ENCODE measurements at places on chromosomes 1 and 21.

GRCh38 chr1:109650609-109651008 is 5.3 kb upstream of the GSTM4 start:
- no peak for DNase-seq

GRCh38 chr1:151048645-151049032 is 1.1 kb downstream of the C1orf56 start:
- no peak for DNase-seq

- DNase-seq: no peak
Observed at GRCh38 chr1:17117451-17118265, 1.6 kb downstream of the PADI2 start.

GRCh38 chr1:201026234-201026633 is 2.7 kb upstream of the KIF21B start:
- DNase-seq: no peak

DNA sequence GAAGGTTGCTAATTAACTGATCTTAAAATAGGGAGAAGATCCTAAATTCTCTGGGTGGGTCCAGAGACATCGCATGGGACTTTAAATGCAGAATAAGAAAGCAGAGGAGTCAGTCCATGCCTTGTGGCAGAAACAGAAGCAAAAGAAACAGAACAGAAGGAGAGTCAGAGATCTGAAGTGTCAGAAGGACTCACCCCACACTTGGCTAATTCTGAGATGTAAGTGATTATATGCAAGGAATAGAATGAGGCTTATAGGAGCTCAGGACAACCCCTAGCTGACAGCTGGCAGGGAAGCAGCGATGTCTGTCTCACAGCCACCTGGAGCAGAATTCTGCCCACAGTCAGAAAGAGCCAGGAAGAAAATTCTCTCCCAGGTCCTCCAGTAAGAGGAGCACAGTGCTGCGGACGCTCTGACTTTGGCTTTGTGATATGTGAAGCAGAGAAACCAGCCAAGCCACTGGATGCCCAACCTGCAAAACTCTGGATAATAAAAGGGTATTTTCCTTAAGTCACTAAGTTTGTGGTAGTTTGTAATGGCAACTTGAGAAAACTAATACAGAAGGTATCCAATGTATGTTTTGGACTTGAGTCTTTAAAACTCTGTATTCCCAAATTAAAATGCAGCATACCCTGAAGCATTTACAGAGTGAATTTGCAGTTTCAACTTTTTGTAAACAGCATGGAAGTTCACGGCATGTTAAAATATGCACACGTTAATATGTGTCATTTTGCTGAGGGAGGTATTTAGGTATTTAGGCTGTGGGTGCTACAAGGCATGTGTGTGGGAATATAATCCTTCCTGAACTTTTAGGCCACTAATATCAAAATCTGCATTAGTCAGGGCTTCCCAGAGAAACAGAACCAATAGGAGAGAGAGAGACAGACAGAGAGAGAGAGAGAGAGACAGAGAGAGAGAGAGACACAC is 388.5 kb downstream of the PCP4 start:
- DNase-seq: no peak

- DNase-seq: no peak
Observed at GRCh38 chr1:63200676-63201075, 121.7 kb upstream of the FOXD3 start.

DNA sequence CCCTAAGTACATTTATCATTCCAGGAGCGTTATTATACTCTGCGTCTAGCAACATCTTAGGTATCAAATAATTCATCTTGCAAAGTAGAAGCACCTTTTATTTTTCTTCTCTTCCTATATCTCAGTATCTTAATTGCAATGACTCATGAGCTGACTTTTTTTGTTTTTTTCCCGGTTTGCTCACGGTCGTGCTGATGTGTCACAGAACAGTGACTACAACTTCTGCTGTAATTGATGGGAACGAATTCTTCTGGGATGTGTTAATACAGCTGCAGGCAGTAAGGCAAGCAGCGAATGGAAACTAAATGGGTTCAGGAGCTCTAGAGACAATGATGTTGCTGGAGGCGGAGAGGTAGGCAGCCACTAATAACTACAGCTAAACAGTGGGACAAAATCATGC is 89.8 kb upstream of the TMPRSS15 start:
- DNase-seq: no peak

- no peak for DNase-seq
Observed at GRCh38 chr1:153374071-153374470, 1.4 kb downstream of the S100A12 start.
